ENCODE measurements at places on chromosomes 2 and 18.

GRCh38 chr2:179843541-179843940 lies 17.9 kb downstream of the ZNF385B start:
- no peak overlapping the region for H3K27ac ChIP-seq
- H3K27me3 ChIP-seq, result no peaks in the 10 kb centered on the region
- DNase-seq, result no peak
- no peak overlapping the region for H3K4me3 ChIP-seq
- peaks cover 13% of the 10 kb centered on the region for H3K4me1 ChIP-seq

DNA sequence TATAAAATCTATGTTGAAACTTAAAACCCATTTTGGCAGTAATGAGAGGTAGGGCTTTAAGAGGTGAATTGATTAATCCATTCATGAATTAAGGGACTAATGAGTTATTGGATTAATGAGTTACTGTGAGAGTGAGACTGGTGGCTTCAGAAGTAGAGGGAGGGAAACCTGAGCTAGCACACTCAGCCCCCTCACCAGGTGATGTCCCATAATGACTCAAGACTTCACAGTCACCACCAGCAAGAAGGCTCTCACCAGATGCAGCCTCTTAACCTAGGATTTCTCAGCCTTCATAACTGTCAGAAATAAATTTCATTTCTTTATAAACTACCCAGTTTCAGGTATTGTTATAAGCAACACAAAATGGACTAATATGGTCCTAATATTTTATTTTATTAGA lies 621.7 kb upstream of the ACVR2A start:
- H3K27me3 ChIP-seq, result no peaks in the 10 kb centered on the region
- no peaks in the 10 kb centered on the region for H3K36me3 ChIP-seq
- H3K4me3 ChIP-seq, result no peak overlapping the region

GRCh38 chr2:181526014-181526413 lies 68.8 kb downstream of the ITGA4 start:
- H3K4me3 ChIP-seq, result no peak overlapping the region
- H3K4me1 ChIP-seq, result no peaks in the 10 kb centered on the region
- H3K27me3 ChIP-seq, result no peaks in the 10 kb centered on the region
- no peak overlapping the region for H3K27ac ChIP-seq
- H3K36me3 ChIP-seq, result peaks cover 21% of the 10 kb centered on the region

- DNase-seq, result no peak
- peaks cover 6% of the 10 kb centered on the region for H3K4me1 ChIP-seq
- H3K27ac ChIP-seq, result no peak overlapping the region
- H3K27me3 ChIP-seq, result no peaks in the 10 kb centered on the region
- no peaks in the 10 kb centered on the region for H3K36me3 ChIP-seq
Observed at GRCh38 chr2:232234922-232235615, 143.5 kb upstream of the ALPP start.

GRCh38 chr2:174789001-174789400 lies 24.7 kb upstream of the CHRNA1 start:
- no peak overlapping the region for H3K27ac ChIP-seq
- H3K36me3 ChIP-seq, result no peaks in the 10 kb centered on the region
- H3K4me3 ChIP-seq, result no peak overlapping the region
- no peak for DNase-seq
- H3K27me3 ChIP-seq, result no peaks in the 10 kb centered on the region

DNA sequence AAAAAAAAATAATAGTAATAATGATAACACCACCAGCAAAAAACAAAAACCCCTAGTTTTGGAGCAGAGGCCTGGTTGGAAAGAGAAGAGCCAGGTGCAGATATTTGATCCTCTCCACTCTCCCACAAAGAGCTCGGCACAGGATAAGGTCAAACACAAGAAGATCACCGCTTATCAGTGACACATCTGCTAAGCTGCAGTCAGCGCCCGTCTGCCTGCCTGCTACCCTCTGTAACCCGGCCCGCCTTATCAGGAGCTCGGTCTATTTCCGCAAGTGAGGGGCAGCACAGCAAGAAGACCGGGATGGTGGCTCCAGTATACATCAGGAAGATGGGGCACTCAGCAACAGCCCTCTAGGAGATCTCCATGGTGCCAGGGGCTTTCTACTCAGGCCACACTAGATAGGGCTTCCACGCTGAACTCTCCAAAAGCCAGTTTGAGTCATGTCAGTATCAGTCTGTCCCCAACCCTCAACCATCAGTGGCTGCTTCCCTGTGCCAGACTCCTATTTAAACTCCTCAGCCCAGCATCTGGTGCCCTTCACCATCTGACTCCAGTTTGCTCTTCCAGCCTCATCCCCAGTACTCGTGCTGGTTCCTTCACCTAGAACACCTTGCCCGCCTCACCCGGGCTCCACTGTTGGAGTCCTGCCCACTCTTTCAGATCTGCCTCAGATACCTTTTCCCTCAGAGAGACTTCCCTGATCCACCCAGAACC lies 67.3 kb upstream of the PPP1CB start:
- H3K27ac ChIP-seq, result no peak overlapping the region
- no peaks in the 10 kb centered on the region for H3K36me3 ChIP-seq
- H3K4me1 ChIP-seq, result peaks cover 18% of the 10 kb centered on the region
- H3K27me3 ChIP-seq, result no peaks in the 10 kb centered on the region

DNA sequence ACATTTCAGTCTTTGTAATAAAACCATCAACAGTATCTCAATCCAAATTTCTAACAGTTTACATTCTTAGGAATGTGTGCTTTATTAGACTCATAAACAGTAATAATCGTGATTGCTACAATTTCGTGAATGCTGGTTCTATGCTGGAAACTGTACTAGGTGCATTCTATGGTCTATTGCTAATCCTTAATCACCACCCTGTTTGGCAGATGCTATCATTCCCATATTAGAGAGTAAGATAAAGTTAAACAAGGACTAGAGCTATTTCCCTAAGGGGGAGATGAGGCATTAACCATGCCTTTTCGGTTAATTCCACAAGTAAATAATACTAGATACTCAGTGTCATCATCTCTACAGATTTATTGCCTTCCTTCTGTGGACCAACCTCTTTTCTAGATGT lies 244.0 kb downstream of the PAX3 start:
- H3K4me3 ChIP-seq, result no peak overlapping the region
- no peak for DNase-seq
- no peaks in the 10 kb centered on the region for H3K36me3 ChIP-seq
- no peaks in the 10 kb centered on the region for H3K4me1 ChIP-seq
- no peak overlapping the region for H3K27ac ChIP-seq

DNA sequence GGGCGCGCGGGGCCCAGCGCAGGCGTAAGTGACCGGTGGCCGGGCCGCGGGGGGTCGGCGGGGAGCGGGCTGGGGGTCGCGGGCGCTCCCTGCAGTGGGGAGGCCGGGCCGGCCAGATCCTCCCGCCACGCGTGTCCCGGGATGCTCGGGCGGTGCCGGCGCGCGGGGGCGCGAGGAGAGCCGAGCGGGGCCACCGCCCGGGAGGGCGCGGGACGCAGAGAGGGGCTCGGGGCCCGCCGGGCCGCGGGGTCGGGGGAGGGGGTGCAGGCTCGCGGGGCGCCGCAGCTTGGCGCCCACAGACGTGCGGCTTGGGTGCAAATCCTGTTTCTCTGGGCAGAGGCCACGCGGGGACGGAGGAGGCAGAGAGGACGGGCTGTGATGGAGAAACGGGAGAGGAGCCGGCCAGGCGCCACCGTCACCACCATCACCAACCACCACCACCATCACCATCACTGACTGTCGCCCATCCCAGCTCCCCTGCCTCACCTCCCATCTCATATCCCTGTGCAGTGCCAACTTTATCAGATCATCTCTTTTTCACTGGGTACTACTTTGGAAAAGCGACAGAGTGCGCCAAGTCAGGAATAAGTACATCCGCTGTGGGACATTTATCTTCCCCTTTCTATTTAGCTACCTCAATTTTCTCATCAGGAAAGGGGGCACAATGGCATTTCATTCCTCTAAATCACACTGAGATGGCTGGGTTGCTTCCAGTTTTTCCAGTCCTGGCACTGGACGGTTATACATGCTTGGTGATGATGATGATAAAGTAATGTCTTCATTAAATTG lies 97.2 kb upstream of the GPR45 start:
- H3K36me3 ChIP-seq, result no peaks in the 10 kb centered on the region
- H3K4me1 ChIP-seq, result no peaks in the 10 kb centered on the region
- H3K27me3 ChIP-seq, result peaks cover 3% of the 10 kb centered on the region
- peak overlapping the region; percentile 13 for H3K4me3 ChIP-seq
- no peak for DNase-seq
- H3K27ac ChIP-seq, result no peak overlapping the region

DNA sequence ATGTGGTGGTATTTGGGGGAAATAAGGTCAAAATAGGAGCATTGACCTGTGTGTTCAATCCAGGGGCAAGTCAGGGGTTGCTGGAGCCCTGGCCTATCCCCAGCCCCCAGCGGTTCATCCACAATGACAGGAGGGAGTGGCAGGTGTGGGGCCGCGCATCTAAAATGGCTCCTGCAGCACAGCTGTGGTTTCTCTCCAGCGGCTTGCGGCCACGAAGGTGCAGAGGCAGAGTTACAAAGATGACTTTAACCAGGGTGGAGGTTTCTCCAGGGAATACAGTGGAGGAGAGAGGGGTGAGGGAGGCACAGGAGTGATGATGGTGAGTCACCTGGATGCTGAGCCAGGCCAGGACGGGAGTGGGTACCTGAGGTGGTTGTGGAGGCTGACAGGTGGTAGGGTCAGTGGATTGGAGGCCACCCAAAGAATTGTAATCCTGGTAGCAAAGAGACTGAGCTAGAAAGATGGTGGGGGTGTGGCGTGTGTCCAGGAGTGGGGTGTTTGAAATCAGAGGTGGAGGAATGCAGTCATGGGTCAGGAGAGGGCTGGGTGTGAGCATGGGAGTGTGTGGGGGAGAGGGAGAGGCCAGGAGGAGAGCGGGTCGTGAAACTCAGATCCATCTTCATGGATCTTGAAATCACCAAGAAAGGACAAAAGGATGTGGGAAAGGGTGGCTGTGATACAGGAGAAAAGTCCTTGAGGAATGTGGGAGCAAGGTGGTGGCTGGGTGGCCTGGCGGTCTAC lies 83.2 kb downstream of the CTIF start:
- no peaks in the 10 kb centered on the region for H3K36me3 ChIP-seq
- DNase-seq, result no peak
- H3K27me3 ChIP-seq, result no peaks in the 10 kb centered on the region
- no peak overlapping the region for H3K4me3 ChIP-seq
- H3K4me1 ChIP-seq, result no peaks in the 10 kb centered on the region

DNA sequence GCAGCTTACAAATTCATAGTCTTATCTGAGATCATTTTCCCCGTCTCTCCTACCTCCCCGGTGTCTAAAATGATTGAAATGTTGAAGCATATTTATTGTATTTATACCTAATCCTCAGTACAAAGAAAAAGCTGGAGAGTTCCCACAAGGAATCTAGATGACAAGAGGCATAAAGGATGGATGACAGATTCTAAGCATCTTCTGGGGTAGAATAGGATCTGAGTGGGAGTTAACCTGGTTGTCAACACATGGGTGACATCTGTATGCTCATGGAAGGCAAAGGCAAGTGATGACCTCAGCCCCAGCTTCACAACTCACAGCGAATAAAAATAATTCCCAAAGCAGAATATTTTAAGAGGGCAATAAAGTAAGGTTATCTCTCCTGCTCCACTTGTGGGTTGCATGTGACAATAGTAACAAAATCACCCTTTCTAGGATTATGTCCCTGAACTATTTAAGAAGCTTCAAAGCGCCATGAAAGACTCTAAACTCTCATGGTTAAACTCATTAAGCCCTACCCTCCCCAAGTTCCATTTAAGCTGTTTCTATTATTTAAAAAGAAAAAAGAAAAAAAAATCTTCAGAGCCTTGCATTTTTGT lies 32.2 kb downstream of the SGPP2 start:
- H3K36me3 ChIP-seq, result no peaks in the 10 kb centered on the region
- no peaks in the 10 kb centered on the region for H3K27me3 ChIP-seq
- H3K4me3 ChIP-seq, result no peak overlapping the region
- no peak for DNase-seq

- no peak overlapping the region for H3K27ac ChIP-seq
- H3K4me1 ChIP-seq, result no peaks in the 10 kb centered on the region
- no peaks in the 10 kb centered on the region for H3K27me3 ChIP-seq
- H3K4me3 ChIP-seq, result no peak overlapping the region
- DNase-seq, result no peak
Observed at GRCh38 chr18:38654946-38655345, 1089.3 kb upstream of the CELF4 start.

DNA sequence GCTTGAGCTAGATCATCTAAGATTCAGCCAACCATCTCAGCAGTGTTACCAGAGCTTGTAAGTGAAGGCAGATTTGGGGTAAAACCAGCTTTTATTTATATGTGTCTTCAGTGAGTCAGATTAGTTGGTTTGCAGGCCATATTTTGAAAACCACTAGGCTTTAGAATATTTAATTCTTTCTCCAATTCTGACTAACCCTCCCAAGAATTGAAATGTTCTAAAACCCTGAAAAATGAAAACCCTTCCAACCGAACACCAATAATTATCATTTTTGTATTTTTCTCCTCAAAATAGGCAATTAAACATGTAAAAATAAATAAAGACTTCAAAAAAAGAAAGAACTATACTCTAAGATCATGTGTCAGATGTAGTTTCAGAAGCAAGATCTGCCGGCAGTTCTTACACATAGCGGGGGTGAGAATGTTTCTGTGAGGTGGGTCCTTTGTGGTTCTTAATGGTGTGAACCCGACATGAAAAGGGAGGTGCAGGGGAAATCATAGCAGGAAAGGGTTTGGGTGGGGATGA lies 14.2 kb downstream of the PLEK start:
- H3K27ac ChIP-seq, result no peak overlapping the region
- H3K27me3 ChIP-seq, result no peaks in the 10 kb centered on the region
- DNase-seq, result no peak
- no peak overlapping the region for H3K4me3 ChIP-seq
- no peaks in the 10 kb centered on the region for H3K4me1 ChIP-seq

DNA sequence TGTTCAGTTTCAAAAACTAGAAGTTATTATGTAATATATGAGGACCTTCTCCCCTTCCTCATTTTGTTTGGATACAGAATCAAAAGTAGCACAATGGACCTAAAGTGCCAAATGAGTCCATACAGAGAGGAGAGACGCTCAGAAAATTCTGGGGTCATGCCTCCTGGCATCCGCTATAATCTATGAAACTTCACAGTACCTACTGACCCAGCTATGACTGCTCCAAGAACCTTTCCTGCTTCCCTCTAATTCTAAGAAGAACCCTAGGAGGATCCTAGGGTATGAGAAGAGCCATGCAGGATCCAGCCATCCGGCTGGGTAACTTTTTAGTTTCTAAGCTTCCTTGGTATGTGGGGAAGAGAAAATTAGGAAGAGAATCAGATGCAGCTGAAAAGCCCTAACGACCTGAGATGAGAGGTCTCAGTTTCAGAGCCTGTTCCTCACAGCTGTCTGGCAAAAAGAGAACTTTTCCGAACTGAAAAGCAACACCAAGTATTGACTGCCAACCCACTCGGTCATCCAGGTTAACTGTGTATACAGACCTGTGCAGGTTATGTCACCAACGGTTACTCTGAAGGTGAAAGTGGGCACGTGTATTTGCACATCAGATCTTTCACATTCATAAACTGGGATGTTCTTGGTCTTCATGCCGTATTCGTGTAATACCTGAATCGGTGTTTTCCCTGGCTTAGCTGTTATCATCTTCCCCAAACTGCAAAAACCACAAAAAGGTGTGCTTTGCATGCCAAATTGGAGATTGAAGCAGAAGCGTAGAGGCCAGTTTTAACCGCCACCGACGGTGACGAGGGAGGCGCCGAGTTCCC lies 1.1 kb downstream of the PRKRA start:
- peaks cover 14% of the 10 kb centered on the region for H3K4me1 ChIP-seq
- H3K4me3 ChIP-seq, result peak overlapping the region; percentile 94
- 0 out of 2 replicates have a peak, but pooled peaks cover 5% of the 10 kb centered on the region for H3K36me3 ChIP-seq
- no peaks in the 10 kb centered on the region for H3K27me3 ChIP-seq

Measured in MM.1S (cell line).